ENCODE measurements at places on chromosomes 12 and 14.

DNA sequence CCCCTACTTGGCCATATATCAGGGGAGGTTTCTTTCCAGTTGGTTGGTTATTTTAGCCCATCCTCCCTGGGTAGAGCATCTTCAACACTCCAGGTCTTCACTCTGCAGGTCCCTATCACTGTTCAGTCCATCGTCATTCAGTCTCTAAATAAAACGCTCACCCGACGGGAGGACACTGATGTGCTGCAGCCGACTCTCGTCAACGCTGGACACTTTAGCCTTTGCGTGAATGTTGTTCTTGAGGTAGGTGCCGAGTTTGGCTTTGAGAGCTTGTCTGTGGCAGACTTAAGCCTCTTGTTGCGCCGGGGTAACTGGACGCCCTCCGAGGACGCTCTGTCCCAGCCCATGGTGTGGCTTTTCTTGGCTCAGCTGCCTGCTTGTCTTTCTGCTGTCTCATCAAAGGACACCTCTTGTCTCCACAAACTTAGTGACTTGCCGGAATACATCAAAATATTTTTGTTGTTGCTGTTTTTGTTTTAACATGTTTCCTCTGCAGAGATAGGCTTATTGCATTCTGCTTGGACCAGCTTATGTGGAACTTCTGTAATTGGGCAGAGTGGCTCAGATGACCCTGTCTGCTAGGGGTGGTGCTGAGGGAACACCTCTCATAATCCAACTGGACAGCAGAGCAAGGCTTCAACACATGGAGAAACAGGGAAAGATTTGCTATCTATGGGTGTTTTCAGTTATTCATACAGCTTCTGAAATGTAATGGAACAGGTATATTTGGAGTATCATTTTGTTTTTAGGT is 26.5 kb downstream of the TCTN1 start:
- H3K4me1 ChIP-seq, result peaks cover 99% of the 10 kb centered on the region
- no peaks in the 10 kb centered on the region for H3K27me3 ChIP-seq
- no peaks in the 10 kb centered on the region for H3K36me3 ChIP-seq
- H3K27ac ChIP-seq, result peak overlapping the region; percentile 90
- DNase-seq, result no peak

- H3K27me3 ChIP-seq, result no peaks in the 10 kb centered on the region
- H3K4me1 ChIP-seq, result no peaks in the 10 kb centered on the region
- no peak for DNase-seq
Observed at GRCh38 chr12:82055391-82055790, 296.2 kb upstream of the PPFIA2 start.

- no peak overlapping the region for H3K27ac ChIP-seq
- H3K4me3 ChIP-seq, result no peak overlapping the region
- H3K36me3 ChIP-seq, result no peaks in the 10 kb centered on the region
- DNase-seq, result no peak
Observed at GRCh38 chr14:101019541-101019940, 116.0 kb upstream of the RTL1 start.

DNA sequence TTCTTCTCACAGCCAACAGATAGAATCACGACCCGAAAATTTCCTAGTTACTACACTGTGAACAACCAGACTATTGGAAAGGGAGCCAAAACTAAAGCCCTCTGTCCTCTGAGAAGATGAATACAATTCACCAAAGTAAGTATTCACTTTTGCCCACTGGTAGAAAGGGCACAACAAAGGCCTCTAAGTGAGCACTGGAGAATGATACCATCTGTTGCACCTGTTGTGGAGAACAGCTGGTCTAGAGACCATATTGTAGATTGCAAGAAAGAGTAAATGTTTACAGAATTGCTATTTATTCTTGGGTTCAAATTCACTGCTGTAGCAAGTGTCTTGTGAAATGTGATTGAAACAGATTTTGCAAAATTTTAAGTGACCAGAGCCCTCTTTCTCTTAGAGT is 46.9 kb upstream of the ANO6 start:
- DNase-seq, result no peak
- no peak overlapping the region for H3K4me3 ChIP-seq
- no peaks in the 10 kb centered on the region for H3K4me1 ChIP-seq
- H3K27me3 ChIP-seq, result no peaks in the 10 kb centered on the region
- no peak overlapping the region for H3K27ac ChIP-seq

DNA sequence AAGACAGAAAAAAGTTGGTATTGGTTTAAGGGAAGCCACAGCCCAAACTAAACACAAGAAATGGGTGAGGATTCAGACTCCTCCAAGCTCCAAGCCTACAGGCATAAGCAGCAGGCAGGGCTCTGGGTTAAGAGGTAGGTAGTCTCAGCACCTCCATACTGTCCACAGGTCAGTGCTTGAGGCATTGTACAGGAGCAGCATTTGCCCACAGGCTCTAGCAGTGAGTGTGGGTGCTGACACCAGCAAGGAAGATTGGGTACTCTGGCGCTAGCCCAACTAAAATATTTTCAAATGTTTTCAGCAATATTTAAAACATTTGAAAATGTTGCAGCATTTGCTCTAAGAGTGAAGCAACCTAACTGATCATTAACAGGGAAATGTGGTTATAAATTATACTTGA is 33.1 kb downstream of the FERMT2 start:
- H3K36me3 ChIP-seq, result no peaks in the 10 kb centered on the region
- H3K4me3 ChIP-seq, result no peak overlapping the region
- H3K4me1 ChIP-seq, result peaks cover 15% of the 10 kb centered on the region
- no peak for DNase-seq

GRCh38 chr14:90053044-90053443 is 8.8 kb upstream of the KCNK13 start:
- no peaks in the 10 kb centered on the region for H3K27me3 ChIP-seq
- no peak overlapping the region for H3K4me3 ChIP-seq
- no peaks in the 10 kb centered on the region for H3K36me3 ChIP-seq

DNA sequence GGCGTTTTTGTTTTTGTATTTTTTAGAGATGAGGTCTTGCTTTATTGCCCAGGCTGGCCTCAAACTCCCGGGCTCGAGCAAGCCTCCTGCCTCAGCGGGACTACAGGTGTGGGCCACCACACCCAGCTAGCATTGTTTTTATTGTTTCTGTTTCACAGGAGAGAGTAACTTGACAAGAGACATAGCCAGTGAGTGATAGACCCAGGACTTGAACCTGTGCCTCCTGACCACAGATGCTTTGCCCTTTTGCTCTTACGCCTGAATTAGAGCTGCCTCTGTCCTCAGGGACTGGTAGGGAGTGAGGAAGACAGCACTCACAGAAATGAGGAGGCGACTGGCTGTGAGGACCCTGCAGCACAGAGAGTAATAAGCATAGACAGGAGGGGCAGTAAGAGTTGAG is 2.3 kb downstream of the EVL start:
- peak overlapping the region; percentile 69 for H3K4me3 ChIP-seq
- DNase-seq, result peak; percentile 17
- peaks cover 83% of the 10 kb centered on the region for H3K4me1 ChIP-seq
- peak overlapping the region; percentile 87 for H3K27ac ChIP-seq
- no peaks in the 10 kb centered on the region for H3K36me3 ChIP-seq

- no peak overlapping the region for H3K27ac ChIP-seq
- H3K36me3 ChIP-seq, result no peaks in the 10 kb centered on the region
- H3K27me3 ChIP-seq, result no peaks in the 10 kb centered on the region
- no peak for DNase-seq
- no peak overlapping the region for H3K4me3 ChIP-seq
- H3K4me1 ChIP-seq, result no peaks in the 10 kb centered on the region
Observed at GRCh38 chr14:86652526-86652925, 1122.6 kb downstream of the FLRT2 start.

DNA sequence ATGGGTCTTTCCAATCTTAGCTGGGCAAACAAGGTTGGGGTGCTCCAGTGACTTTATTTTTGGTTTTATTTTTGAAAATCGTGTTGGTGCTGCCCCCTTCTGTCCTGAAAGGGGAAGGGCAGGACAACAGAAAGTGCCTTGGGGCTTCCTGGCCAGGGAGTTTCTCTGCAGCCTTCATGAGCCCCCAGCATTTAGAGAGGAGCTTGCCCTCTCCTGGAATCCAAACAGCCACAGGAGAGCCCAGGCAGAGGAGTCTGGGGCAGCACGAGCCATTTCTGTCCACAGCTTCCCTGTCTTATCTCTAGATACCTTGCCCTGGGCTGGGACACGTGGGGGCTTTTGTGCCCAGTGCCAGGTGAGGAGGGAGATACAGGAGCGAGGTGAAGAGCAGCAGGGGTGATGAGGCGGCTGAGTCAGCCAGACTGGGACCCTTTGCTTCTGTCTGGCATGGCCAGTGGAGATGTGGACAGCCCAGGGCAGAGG is 4.4 kb upstream of the C1RL start:
- no peak overlapping the region for H3K27ac ChIP-seq
- peaks cover 5% of the 10 kb centered on the region for H3K4me1 ChIP-seq
- DNase-seq, result peak; percentile 76
- no peak overlapping the region for H3K4me3 ChIP-seq
- peaks cover 30% of the 10 kb centered on the region for H3K36me3 ChIP-seq

GRCh38 chr12:64600164-64600561 is 10.1 kb upstream of the RASSF3 start:
- H3K27me3 ChIP-seq, result no peaks in the 10 kb centered on the region
- no peak for DNase-seq
- H3K4me1 ChIP-seq, result no peaks in the 10 kb centered on the region
- H3K27ac ChIP-seq, result no peak overlapping the region
- no peaks in the 10 kb centered on the region for H3K36me3 ChIP-seq

GRCh38 chr12:77299910-77300669 is 234.7 kb upstream of the E2F7 start:
- H3K27ac ChIP-seq, result no peak overlapping the region
- no peaks in the 10 kb centered on the region for H3K36me3 ChIP-seq
- no peak overlapping the region for H3K4me3 ChIP-seq

DNA sequence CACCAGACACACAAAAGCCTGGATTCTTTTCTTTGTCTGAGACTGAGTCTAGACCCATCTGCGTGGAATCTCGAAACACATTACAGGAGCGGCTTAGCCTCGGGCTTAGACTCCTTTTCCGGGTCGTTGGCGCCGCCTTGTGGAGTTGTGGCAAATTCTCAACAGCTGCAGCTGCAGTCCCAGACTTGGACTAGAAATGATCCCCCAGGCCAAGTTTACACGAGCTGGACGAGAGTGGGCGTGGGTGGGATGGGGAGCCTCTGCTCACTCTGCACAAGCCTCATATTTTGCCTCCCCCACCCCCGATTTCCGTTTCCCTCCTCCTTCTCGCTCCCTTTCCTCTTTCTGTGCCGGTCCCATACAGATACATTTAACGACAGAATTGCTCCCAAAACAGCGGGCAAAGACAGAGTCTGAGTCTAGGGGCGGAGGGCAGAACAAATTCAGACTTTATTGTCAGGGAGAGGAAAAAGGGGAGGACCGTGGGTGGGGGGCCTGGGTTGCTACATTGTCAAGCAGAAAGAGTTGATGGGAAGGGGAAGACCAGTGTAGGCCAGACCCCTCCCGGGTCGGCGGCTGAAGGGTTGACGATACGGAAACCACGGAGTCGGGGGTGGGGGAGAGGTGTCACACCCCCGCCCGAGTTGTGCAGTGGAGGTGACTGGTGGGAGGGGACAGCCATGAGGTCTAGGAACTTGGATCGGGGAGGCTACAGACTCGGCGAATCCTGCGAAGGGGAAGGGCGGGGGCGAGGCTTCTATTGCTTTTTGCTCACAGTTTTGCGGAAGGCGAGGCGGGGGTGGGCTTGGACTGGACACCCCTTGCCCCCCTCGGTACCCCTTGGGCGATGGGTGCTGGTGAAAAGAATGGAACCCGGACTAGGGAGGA is 4.7 kb upstream of the GPR84 start:
- peaks cover 17% of the 10 kb centered on the region for H3K36me3 ChIP-seq
- peak; percentile 88 for DNase-seq
- no peaks in the 10 kb centered on the region for H3K27me3 ChIP-seq
- peaks cover 25% of the 10 kb centered on the region for H3K4me1 ChIP-seq
